Pancreas (tissue), 10 donors: ENCODE measurements at places on chromosomes 13 and 19. TPM values are rescaled to one million over a fixed set of nuclear protein-coding genes. Genes with fewer than 3 reads are reported as not detected.
A peak's percentile ranks its signal among the peaks of the same experiment; 100 is the strongest.

- H3K36me3 ChIP-seq = no peaks in the 10 kb centered on the region
- no peak overlapping the region for H3K4me3 ChIP-seq
- no peak overlapping the region for H3K27ac ChIP-seq
- no peaks in the 10 kb centered on the region for H3K4me1 ChIP-seq
- no peak for DNase-seq
Measured at GRCh38 chr13:111924678-111925075, 142.3 kb upstream of the SOX1 start.

- H3K4me1 ChIP-seq = no peaks in the 10 kb centered on the region
- no peaks in the 10 kb centered on the region for H3K27me3 ChIP-seq
- H3K4me3 ChIP-seq = no peak overlapping the region
- no peak for DNase-seq
- no peaks in the 10 kb centered on the region for H3K36me3 ChIP-seq
- no peak overlapping the region for H3K27ac ChIP-seq
Measured at GRCh38 chr13:92843549-92843948, 383.1 kb upstream of the GPC6 start.

GRCh38 chr19:10701955-10702525 lies 801 bp downstream of the QTRT1 start:
- H3K27ac ChIP-seq = peak overlapping the region; percentile 54
- no peaks in the 10 kb centered on the region for H3K36me3 ChIP-seq
- H3K4me1 ChIP-seq = peaks cover 7% of the 10 kb centered on the region

DNA sequence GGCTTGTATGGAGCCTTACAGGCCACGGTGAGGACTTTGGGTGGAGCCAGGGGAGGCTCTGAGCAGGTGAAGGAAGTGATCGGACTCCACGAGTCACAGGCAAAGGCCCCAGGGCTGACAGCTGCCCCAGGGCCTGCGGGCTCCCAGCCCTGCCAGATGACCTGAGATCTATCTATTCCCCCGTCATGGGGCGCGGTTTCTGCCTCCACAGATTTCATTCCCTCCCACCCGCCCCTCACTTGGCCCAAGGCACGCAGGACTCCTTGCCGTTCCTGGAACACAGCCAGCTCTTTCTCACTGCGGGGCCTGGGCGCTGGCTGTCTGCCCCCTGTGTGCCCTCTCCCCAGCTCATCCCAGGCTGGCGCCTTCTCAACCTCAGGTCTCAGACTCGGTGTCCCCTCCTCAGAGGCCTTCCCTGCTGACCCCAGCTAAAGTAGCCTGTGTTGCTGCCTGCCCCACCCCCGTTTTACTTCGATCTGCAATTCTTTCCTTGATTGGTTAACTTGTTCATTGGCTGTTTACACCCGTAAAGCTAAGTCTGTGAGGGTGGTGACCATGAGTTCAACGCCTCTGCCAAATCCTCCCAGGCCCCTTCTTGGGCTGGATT lies 13.9 kb upstream of the PAK4 start:
- H3K36me3 ChIP-seq = no peaks in the 10 kb centered on the region
- no peak overlapping the region for H3K27ac ChIP-seq
- DNase-seq = peak; percentile 48
- H3K4me1 ChIP-seq = peaks cover 4% of the 10 kb centered on the region
- no peaks in the 10 kb centered on the region for H3K27me3 ChIP-seq

DNA sequence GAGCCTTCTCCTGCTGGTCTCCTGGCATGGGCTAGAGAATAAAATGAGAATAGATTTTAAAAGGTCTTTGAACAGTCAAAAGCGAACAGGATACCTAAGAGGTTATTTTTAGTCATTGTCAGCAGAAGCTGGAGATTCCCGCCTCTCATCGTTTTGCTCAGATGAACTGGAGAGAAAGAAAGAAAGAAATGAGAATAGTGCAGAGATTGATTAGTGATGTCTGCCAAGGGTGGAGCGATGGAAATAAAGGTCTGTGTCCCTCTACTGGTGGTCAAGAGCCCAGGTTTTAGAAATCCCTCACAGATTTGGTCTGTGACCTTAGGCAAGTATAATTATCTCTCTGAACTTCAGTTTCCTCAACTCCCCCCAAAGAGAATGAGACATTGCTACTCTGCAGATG lies 5.3 kb downstream of the NCAN start:
- no peak overlapping the region for H3K4me3 ChIP-seq
- no peaks in the 10 kb centered on the region for H3K27me3 ChIP-seq
- no peaks in the 10 kb centered on the region for H3K4me1 ChIP-seq
- no peak overlapping the region for H3K27ac ChIP-seq

DNA sequence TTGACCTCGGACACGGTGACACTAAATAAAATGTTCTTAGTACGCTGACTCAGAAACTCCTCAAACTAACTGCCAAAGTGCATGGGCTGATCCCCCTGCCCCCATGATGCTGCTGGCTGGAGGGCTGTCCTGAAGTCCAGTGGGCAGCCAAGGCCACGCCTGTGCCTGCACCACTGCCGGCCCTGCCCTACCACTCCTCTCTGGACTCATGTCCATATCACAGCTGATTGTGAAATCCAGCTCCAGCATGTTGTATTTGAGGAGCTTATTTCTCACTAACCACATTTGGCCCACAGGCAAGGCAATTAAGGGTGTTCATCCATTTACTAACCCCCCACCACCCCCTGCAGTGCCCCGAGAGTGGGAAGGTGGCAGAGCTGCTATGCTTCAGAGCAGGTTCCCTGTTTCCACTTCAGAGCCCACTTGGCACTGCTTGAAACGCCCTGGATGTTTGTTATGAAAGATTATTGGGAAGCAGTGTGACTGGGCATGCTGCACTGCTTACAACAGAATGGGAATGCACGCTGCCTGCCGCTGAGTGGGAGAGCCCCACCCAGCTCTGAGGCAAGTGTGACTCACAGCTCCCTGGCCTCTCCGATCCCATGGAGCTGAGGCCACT lies 114.0 kb downstream of the UQCRFS1 start:
- H3K27me3 ChIP-seq = no peaks in the 10 kb centered on the region
- H3K27ac ChIP-seq = no peak overlapping the region
- H3K4me3 ChIP-seq = no peak overlapping the region
- no peak for DNase-seq

Gene KCNN1
- not detected for total RNA-seq

Gene POU2F2
- total RNA-seq = 0.98 TPM

Gene SHISA2
- total RNA-seq = 0.46 TPM

Gene CAMSAP3
- 14.4 TPM for total RNA-seq

Gene RYR1
- 0.23 TPM for total RNA-seq

Gene SLC6A16
- total RNA-seq = 2.9 TPM
